Suppressor macrophage treated with lipopolysaccharide for 4 hours (primary cell): ENCODE measurements at places on chromosomes 1 and 21.

DNA sequence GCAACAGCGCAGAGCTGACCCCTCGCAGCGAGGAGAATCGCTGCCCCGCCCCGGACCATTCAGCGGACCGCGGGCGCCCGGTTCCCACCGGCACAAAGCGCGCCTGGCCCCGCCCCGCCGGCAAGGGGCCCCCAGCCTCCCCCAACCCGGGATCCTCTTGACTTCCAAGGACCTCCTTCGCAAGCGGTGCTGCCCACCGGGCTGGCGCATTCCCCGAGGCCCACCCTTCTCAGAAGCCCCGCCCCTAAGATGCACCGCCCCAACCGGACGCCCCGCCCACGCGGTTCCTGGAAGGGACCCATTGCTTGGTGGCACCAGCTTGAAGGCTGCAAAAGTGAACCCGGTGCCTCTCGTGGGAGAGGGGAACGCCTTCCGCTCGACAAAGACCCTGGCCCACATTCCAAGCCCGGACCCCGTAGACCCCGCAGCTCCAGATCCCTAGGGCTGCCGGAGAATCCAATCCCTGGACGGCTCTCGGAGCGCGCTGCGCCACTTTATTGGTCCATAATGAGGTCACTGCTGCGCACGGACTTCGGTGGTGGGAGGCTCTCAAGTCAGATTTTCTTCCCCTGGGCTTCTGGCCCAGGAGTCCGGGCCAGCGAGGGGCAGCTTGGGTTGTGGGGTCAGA, 2.0 kb downstream of the HES3 start:
- peak; percentile 40 for DNase-seq

- DNase-seq = no peak
Observed at GRCh38 chr1:190633488-190633887, 155.8 kb upstream of the BRINP3 start.

DNA sequence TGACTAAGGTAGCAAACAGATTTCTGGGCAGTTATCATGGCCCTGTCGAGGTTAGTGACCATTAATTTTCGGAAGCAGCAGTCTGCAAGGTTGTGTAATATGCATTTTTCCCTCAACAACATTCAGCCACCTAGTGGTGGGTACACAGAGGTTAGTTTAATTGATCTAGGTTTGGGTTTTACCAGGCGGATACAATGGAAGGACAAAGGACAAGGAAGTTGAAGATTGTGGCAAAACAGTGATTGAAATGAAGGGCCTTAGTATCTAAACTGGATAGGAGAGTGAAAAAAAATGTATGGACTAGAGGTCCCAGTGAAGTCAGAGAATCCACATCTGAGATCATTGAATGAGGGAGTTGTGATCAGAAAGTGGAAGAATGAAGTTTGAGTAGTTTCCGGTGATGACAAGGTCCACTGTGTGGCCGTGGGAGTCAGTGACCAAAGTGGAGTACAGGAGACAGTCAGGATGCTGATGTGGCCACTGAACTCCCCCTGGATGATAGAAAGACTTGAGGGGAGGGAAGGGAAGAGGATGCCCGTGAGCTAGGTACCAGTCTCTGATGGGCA, 2.8 kb downstream of the ARMH1 start:
- DNase-seq = peak; percentile 74

DNA sequence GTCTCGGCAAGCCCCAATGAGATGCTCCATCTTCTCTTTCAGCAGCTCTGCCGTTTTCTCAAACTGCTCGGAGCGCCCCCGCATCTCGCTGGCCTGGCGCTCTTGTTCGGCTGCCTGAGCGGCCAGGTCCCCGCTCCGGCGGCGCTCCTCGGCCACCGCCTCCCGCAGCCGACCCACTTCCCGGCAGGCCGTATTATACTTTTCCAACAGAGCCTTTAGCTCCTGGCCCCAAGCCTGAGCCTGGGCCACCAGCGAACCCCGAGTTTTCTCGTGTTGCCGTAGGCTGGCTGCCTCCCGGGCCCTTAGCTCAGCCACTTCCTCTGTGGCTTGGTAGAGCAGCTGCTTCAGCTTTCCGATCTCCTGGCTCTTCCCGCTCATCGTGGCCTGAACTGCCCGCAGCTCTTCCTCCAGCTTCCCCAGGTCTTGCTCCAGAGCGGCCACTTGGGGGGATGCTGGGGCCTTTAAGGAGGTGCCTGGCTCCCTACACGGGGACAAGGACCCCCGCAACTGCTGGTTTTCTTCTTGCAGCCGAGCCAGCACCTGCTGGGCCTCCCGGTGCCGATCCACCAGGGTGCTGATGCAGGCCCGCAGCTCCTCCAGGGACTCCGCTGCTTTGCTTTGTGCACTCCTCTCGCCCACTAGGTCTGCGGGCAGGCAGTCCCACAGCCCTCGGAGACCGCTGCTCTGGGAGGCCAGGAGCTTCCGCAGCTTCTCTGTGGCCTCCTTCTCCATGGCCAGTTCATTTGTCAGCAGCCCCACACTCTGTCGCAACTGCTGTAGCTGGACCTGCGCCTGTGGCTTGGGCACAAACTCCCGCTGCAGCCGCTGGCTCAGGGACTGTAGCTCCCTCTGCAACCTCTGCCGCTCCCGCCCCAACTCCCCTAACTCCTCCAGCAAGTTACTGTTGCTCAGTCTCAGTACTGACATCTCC, 13.4 kb upstream of the PIAS3 start:
- peak; percentile 52 for DNase-seq
